Activated T-helper 1 cell treated with Interleukin-2 at 50 U/mL for 16 hours (primary cell): ENCODE measurements at places on chromosomes 4 and X.

DNA sequence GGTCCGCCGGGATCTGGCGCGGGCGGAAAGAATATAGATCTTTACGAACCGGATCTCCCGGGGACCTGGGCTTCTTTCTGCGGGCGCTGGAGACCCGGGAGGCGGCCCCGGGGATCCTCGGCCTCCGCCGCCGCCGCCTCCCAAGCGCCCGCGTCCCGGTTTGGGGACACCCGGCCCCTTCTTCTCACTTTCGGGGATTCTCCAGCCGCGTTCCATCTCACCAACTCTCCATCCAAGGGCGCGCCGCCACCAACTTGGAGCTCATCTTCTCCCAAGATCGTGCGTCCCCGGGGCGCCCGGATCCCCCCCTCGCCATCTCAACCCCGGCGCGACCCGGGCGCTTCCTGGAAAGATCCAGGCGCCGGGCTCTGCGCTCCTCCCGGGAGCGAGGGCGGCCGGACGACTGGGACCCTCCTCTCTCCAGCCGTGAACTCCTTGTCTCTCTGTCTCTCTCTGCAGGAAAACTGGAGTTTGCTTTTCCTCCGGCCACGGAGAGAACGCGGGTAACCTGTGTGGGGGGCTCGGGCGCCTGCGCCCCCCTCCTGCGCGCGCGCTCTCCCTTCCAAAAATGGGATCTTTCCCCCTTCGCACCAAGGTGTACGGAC is 482 bp upstream of the SHOX start:
- no peak for DNase-seq

DNA sequence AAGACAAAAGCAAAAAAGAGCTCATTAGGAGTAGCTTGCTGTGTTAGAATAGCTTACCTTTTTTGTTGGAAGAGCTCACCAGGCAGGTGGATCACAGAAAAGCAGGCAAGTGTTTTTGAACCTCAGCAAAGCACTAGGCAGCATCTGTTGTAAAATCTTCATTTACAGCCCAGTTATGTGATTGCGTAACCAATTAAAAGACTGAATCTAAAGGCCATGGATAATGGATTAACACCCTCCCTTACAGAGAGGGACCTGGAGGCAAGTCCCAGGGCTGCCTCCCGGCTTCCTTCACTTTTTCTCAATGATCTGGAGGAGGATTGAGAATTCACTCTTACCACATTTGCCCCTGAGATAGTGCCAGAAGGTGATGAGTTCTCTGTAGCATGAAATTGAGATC is 51.1 kb downstream of the MAMLD1 start:
- no peak for DNase-seq

DNA sequence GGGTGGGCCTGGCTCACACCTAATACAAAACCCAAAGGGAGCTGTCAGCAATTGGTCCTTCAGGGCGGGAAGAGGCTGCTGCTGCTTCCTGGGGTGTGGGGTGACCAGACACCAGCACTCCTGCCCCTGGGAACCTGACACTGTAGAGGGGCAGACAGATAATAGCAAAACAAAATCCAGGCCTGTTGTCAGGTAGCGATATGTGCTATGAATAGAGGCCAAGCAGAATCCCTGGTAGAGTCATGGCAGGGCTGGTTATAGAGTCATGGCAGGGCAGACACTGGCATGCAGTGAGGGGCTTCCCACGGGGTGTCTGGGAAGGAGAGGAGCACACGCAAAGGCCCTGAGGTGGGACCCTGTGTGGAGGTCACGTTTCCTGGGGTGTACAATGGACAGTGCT is 79.6 kb upstream of the PSAPL1 start:
- DNase-seq = no peak

DNA sequence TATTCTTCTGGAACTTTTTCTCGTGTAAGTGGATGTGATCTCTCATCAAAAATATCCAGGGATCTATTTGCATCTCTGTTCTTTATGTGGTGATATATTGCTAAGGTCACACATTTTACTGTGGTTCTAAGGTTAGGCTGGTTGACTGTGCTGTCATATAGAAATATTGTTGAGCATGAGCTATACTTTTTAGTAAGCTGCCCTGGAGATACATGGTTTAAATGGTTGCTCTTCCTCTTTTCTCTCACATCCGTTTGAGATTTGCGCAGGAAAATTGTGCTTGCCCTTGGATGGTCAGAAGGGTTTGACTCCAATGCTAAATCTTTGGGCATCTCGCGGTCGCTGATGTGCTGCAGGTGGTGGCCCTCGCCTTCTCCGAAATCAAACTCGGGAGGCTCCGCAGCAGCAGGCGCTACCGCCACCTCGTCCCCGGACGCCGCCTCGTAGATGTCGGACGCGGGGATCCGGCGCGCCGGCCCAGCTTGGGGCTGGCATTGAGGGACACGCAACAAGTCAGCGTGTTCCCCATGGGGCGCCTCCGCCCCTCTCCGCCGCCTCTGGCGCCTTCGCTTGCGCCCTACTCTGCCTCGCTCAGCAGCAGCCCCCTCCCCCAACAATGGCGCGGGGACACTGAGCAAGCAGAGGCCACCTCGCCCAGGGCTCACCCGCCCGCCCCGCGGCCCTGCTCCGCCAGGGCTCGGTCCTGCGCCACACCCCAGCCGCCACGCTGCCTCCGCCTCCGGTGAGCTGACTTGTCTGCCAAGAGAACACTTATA is 154.5 kb downstream of the MSN start:
- peak; percentile 10 for DNase-seq

GRCh38 chrX:149512225-149512885 is 7.2 kb upstream of the IDS start:
- DNase-seq = no peak

- no peak for DNase-seq
Observed at GRCh38 chr4:103493450-103494159, 226.2 kb downstream of the TACR3 start.

GRCh38 chr4:40058854-40059253 is 2.2 kb downstream of the N4BP2 start:
- no peak for DNase-seq

GRCh38 chr4:87985097-87985886 is 9.8 kb downstream of the SPP1 start:
- DNase-seq = no peak

- DNase-seq = no peak
Observed at GRCh38 chrX:38175139-38175538, 45.5 kb downstream of the SRPX start.

DNA sequence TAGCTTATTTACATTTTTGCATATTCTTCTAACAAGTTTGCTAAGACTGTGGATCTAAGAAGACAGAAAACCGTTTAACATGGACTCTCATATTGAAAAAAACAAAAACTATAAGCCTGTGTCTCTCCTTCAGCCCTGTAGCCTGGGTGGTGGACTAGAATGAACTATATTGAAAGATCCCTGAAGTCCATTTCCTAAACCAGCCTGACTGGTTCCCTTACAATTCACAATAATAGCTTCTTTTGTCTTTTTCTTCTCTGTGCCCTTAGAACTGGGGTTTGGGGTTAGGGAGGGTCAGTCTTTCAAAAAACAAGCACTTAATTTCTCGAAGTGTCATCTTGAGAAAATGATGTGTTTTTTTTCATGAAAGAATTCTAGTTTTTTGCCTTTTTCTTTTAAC is 59.0 kb downstream of the GSTCD start:
- no peak for DNase-seq
